Stimulated activated CD8-positive, alpha-beta memory T cell treated with anti-CD3 and anti-CD28 coated beads, Interleukin-4, amount 100 ng/mL, for 1 hour (primary cell): ENCODE measurements at places on chromosomes 7 and 10.

DNA sequence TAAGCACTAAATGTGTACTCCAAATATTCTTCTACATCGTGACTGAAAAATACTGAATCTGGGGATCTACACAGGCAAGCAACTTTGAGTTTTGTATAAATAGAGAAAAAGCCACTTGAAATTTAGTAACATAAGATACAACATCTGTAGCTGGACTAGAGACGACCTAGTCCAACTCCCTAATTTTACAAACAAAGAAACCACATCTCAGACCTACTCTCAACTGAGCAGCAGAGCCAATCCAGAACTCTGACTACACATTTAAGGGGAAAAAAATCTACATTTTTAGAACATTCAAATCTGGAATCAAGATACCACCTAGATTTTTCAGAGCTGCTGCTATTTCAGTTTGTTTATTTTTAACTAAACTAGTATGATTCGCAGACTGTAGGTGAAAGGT lies 88.9 kb downstream of the CABCOCO1 start:
- no peak for DNase-seq

DNA sequence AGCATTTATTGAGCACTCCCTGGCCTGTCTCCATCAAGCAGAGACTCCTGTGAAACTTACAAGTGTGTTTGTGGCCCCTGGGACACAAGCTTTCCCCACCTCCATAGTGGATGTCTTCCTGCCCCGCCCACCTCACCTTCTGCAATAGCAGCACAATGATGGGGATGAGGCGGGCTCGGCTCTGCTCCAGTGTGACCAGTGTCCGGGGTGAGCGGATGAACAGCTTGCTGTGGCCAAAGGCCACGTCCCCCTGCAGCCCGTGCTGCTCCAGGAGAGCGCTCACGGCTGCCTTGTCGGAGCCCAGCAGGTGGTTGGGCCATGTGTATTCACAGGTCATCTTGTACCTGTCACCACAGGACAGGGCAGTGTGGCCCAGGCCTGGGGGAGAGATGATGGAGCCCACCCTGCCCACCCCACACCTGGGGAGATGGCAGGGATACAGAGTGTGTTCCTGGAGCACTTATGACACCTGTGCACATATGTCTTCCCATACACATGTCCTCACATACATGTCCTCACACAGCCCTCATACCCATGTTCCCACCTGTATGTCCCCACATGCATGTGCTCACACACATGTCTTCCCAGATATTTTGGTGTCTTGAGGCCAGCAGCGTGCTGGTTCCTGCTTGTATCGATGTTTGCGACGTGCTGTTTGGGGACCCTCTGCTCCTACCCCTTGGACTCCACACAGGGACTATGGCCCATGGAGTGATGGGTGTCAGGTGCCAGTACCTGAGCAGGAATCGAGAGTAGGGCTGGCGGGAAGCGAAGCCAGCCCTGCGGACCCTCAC lies 12.7 kb downstream of the MYO1G start:
- no peak for DNase-seq

DNA sequence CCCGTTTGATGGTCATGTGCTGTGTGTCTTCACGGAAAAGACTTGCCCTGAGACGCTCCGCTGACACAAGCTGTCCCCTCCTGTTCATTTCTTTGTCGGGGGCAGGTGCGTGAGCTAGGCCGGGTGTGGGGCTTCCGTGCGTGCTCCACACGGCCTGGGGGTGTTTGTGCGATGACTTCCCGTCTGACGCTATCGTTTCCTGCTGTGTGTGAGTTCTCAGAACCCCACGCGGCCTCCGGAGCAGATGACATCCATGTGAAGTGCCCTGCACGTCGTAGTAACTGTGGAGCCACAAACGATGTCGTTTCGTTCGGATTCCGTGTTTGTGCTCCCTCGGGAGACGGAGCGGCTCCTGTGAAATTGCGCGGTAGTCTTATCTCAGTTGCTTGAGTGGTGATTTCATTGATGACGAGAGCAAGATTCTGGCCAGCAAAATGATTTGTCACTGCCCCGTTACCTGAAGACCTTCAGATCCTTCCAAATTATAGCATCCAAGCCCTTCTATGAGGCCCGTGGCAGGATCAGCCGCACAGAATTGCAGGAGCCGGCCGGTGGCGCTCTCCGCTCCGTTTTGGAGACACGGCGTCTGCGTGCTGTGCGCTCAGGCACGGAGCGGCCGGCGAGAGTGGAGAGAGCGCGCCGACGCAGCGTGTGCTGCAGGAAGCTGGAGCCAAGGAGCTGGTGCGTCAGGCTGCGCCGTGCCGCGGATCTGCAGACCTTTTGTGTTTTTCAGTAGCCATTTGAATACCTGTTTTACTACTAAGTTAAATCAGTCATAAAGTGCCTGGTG lies 94.9 kb downstream of the NKX6-2 start:
- DNase-seq = no peak

- no peak for DNase-seq
These were observed 48.6 kb upstream of the SKAP2 start for GRCh38 chr7:26912933-26913536.

DNA sequence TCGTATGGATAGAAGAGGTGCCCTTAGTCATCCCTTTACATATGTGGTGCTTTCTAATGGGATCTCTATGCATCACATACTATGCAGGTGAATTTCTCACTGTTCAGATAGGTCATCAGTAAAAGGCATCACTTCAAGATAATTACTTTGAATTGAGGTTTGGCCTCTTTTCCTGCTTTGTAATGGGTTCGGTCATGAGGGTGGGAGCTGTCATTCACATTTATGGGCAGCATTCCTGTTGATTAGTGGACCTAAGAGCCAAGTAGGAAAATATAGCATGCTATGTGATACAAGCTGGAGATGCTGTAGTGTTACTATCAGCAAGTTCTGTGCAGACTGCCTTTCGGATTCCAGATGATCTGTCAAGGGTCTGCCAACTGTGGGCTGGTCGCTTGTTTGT lies 156.3 kb downstream of the LCOR start:
- DNase-seq = no peak

DNA sequence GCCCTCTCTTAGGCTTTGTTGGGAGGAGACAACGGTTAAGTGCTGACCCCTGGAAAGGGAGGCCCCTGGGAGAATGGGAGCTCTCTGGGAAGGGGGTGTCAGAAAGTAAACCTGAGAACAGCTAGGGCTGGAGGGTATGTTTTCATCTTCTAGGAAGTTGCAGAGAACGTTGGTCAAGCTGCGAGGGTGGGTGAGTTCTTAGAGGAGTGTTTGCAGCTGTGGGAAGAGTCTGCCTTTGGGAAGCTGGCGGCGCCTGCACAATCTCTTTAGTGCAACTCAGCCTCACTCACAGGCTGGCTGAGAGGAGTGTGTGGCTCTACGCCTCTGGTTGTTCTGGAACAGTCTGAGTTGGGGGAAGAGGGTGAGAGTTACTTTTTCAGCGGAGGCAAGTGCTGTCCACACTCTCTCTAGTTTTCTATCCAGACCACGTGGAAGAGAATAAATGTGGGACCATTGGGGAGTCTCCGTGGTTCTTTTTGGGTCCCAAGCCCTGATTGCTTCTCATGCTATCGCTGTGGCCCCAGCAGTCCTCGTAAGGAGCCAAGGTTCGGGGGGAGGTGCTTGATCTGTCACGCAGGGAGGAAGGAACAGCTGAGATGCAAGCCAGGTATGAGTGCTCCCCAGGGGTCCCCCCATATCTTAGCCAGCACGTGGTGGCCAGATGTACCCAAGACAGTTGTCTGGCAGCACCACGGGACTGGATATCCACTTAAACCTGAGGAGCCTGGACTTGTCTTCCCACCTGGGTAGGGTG lies 237.2 kb downstream of the BUB3 start:
- no peak for DNase-seq

- no peak for DNase-seq
These were observed at the start of gene SPAG6 for GRCh38 chr10:22345301-22346095. TSS of gene SPAG6 (plus strand) at chr10:22345496. CDS start at chr10:22345612, 116 bp downstream.

DNA sequence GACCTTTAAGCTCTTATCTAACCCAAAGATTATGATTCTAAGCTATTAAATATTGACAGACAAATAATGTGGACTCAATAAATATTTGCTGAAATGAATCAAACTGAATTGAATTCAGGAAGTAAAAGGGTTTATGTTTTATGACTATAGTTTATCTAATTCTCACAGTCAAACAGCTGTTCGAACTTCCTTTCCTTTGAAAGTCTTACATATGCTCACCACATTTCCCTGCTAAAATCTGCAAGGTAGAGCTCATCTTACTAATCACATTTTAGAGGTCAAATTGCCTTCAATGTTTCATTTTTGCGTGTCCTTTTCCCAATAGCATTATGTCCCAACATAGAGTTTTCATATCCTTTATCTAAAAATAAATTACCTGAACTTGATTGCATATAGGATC lies 154.9 kb upstream of the PPP1R3A start:
- no peak for DNase-seq

DNA sequence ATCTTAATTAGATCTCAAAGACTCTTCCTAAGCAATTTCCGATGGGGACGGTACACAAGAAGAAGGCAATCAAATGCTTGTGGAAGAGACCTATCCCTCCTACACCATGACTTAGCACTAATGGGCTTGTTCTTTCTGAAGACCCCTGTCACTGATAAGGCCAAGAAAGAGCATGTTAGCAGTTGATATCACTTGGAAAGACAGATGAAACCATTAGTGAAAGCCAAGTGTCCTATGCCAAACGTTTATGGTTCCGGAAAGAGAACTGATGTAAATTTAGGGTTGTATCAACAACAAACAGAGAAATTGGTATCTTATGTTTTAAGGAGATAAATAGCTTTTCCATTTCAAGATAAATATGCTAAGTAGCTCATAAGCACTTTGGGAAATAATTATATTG lies 6.5 kb downstream of the UROS start:
- no peak for DNase-seq

- DNase-seq = no peak
These were observed 378.8 kb upstream of the C7orf33 start for GRCh38 chr7:148211740-148212151.

GRCh38 chr7:98733036-98733435 lies 116.0 kb downstream of the NPTX2 start:
- DNase-seq = no peak

DNA sequence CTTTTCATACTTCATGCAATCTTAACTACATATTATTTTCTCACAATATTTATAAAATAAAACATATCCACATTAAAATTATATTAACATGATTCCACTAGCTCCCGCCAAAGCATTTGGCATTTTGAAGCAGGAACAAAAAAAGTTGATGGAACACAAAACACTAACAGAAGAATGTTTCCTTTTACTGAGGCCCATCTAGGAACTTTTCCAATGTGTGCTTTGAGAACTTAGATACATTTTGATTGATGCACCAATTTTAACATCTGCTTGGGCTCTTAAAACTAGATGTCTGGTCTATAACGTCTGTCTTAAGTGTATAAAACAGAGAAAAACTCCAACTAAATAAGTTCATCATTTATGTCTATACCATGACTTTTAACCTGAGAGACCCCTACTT lies 1214.8 kb downstream of the SORCS1 start:
- no peak for DNase-seq

DNA sequence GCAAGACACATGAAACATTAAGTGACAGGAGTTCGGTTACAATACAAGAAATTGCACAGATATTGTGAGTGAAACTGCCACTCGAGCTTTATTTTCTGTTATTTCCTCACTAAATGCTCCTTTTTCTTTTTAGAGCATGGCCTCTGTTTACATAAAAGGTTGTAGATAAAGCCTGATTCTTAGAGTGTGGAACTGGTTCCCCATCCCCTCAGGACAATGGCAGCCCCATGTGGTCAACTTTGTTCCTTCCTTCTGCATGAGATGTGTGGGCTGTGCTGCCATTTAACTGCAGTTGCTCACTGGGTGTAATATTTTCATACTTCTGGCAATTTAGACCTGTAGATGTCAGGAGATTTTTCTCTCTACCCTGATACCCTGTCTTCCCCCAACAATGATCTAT lies 70.2 kb downstream of the LRGUK start:
- DNase-seq = no peak

DNA sequence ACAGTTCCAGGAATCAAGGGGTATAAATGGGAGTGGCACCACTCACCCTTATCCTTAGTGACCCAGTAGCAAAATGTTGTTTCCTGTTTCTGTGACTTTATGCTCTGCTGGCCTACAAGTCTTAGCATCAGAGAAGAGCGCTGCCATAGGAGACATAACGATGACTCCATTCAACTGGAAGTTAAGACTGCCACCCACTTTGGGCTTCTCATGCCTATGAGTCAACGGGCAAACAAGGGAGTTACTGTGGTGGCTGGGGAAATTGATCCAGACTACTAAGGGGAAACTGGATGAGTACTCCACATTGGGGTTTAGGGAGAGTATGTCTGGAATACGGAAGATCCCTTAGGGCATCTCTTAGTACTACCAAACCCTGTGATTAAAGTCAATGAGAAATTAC lies 40.6 kb upstream of the PIK3CG start:
- DNase-seq = no peak

DNA sequence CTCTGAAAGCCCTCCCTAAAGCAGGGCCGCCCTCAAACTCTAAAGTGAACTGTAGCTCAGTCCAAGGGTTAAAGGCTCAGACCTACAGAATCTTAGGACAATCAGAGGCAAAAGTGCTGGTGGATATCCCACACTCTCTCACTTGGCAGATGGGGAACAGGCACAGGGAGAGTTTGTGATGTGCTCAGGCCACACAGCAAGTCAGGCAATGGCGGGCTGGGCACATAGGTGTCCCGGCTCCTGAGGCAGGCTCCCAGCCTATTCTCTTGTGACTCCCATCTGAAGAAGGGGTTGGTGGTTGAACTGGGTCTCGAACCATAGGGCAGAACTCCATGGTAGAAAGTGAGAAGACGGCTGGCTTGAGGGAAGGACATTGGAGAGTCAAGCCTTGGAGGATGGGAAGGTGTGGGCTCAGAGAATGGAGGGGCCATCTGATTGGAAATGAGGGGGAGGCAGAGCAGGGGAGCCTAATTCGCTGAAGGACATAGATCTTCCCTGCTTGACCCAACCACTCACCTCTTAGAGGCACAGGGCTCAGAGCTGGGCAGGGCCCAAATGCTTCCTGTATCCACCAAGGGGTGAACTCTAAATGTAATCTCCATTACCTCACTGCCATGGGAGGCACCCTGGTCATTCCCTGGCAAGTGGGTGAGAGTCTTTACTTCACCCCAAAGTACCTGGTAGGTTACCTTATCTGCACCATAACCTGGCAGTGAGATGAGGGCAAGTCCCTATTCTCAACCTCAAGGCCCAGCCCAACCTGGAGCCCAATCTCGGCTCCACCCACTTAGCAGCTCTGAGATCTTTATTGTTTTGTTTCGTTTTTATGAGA lies 4.9 kb upstream of the ZMIZ1 start:
- DNase-seq = no peak

GRCh38 chr10:43605850-43606322 lies 352 bp upstream of the ZNF485 start:
- DNase-seq = no peak

GRCh38 chr7:91164506-91164905 lies 99.7 kb upstream of the FZD1 start:
- no peak for DNase-seq
